ENCODE measurements at places on chromosomes 7 and 10. TPM values are rescaled to one million over a fixed set of nuclear protein-coding genes. Genes with fewer than 3 reads are reported as not detected.

- DNase-seq, result no peak
Measured at GRCh38 chr7:11252011-11252607, 278.4 kb downstream of the PHF14 start.

DNA sequence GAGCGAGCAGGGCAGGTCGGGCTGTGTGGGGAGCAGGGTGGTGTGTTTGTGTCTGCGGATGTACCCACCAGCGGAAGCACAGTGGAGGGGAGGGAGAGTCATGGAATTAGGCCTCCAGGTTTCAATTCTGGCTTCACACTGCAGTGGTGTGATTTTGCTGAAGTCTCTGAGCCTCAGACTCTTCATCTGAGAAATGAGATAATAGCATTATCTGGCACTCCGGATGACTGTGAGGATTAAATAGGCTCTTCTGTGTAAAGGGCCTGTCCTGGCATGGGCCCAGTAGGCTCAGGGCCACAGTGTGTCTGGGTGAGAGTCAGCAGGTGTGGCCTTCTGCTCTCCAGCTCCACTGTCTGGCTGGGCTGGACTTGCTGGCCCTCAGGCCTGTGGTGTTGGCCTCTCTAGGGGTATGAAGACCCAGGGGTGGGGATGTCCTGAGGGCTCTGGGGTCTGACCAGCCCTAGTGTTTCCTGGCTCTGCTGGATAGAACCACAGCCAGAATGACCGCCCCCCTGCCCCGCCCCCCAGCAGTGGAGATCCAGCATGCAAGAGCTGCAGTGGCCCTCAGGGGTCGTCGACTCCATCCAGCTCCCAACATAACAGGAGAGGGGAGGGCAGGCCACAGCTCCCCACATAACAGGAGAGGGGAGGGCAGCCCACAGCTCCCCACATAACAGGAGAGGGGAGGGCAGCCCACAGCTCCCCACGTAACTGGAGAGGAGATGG, 178.6 kb downstream of the RPS24 start:
- no peak for DNase-seq

- no peak for DNase-seq
Measured at GRCh38 chr10:22372917-22373316, 27.6 kb downstream of the SPAG6 start.

The EPHA1 gene
- 38.0 TPM for total RNA-seq

DNA sequence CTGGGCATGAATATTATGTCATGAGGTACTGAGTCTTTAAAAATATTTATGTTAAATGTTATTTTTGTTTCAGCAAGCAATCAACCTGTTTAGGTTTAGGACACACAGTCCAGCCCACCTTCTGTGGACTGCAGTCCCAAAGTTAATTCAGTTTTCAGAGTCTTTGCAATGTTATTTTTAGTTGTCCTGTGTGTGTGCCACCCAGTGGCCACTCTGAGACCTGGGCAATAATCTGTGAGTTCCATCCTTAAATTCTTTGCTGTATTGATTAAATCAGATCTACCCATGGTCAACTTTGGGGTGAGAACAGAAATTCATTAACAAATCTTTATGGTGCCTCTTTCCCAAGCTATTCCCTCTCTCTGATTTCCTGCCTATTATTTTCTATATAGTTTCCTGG, 415.1 kb downstream of the CCSER2 start:
- no peak for DNase-seq

GRCh38 chr7:116210345-116211005, at the start of gene TES:
TSS of gene TES (plus strand) at chr7:116210539. CDS start at chr7:116210708, 169 bp downstream.
- DNase-seq, result peak; percentile 75

DNA sequence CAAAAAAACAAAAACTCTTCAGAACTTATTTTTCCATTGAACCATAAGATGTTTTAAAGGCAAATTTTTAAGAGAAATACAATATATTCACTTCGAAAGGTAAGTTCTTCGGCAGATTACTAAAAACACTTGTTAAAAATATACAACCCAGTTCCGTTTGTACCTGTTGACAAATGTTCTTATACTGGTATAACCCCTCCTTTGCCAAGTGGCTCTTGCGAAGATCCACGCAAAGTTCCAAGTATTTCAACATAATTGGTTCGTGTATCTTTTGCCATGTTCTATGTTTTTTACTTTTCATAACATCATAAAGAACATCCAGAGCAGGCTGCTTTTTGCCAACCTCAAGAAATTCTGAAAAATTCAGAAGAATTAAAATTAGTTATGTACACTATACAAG, 7.0 kb downstream of the EIF3A start:
- no peak for DNase-seq

- DNase-seq, result no peak
Measured at GRCh38 chr7:158274996-158275395, 312.6 kb downstream of the PTPRN2 start.

The ZCWPW1 gene
- 4.6 TPM for total RNA-seq

The FAM25C gene
- not detected for total RNA-seq

Measured in mucosa of gallbladder (tissue), 1 donor.